ENCODE measurements at places on chromosomes 16 and 17.

- no peak for DNase-seq
Observed at GRCh38 chr17:43768382-43768781, 9.8 kb upstream of the SOST start.

DNA sequence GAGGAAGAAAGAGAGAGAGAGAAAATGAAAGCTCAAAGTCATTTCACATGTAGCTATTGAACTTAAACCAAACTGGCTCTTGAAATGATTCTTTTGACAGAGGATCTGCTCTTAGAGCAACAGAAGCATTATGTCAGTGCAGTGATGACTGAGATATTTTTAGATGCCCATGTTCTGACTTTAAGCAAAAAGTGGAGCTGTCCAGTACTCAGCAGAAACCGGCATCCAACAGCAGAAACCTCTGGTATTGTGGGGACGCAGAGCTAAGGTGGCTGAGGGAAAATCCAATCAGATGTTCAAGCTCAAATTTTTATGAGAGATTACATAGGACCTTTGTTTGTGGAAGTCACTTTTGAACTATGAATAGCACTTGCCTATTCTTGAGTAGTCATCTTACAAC lies 69.8 kb upstream of the ANKFN1 start:
- DNase-seq = no peak

DNA sequence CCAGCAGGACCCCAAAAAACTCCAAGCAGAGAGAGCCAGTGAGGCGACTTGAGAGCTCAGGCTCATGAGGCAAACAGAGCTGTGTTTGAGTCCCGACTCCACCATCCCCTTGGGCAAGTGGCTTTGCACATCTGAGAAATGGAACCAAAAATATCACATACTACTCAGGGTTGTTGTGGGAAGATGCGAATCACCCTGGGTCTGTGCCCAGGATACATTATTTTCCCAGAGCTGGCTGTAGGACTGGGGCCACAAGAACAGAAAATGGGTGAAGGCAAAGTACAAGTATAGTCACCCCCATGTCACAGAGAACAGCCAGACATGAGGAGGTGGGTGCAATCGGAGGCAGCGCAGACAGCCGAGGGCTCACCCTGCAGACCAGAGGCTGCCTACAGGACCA lies 127.3 kb downstream of the GAS7 start:
- DNase-seq = no peak

DNA sequence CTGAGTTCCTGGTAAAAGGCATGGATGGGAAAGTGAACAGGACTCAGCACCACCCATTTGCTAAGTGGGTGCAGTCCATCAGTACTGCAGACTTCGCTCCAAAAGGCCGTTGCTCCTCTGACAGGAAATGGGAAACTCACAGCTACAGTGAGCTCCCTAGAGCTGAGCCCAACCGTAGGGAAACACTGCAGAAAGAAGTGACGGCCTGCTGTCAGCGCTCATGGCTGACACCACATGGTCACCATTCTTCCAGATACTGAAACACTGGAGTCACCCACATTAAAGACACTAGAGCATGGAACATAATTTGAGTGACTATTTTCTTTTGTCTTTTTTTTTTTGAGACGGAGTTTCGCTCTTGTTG lies 31.9 kb downstream of the UBE2O start:
- DNase-seq = no peak

- no peak for DNase-seq
Observed at GRCh38 chr17:8700546-8700945, 44.1 kb downstream of the CCDC42 start.

DNA sequence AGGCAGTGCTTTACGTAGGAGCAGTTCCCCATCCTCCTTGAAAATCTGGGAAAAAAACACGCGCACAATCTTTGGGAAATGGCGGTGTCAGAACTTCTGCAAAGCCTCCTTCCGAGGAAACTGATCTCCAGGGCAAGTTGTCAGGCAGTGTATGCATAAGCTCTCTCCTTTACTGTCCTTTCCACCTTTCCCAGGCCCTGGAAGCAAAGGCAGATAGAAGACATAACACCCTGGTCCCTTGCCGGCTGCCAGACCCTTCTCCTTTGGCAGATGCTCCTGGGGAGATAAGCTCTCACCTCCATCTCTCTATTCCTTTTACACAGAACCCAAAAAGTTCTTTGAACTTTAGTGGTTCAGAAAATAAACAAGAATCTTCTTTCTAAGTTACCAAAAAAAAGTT lies 12.4 kb downstream of the TOB1 start:
- DNase-seq = no peak

DNA sequence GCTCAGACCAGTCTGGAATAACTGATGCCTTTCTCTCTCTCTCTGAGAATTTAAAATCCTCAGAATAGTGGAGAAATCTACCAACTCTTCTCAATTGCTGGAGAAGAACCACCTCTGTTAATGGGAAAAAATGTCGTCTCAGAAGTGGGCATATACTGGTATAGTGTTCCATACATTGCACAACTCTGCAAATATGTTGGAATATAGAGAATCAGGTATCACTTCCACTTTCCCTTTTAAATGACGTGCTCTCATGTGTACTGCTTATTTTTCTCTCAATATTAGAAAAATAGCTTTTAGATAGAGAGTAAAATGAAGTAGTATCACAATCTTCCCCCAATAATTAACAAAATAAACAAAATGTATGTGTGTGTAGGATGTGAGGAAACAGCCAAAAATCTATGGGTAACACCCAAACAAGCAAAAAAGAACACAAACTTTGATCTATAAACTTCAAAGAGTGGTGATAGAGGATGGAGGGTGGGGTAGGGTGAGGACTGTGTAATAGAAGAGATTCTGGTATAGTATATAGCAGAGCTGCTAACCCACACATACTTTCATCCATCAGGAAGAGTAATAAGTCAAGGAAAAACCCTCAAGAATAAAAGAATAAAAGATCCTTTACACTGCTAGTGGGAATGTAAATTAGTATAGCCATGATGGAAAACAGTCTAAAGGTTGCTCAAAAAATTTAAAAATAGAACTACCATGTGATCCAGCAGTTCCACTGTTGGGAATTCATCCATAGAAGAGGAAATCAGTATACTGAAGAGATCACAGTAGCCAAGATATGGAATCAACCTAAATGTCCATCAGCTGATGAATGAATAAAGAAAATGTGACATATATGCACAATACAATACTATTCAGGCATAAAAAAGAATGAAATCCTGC lies 46.9 kb downstream of the NFATC3 start:
- no peak for DNase-seq

Measured in NCI-H1092 treated with DMSO at 0.1 percent for 48 hours (cell line).